ENCODE measurements at places on chromosomes 12 and 14. TPM values are rescaled to one million over a fixed set of nuclear protein-coding genes. Genes with fewer than 3 reads are reported as not detected.
A peak's percentile ranks its signal among the peaks of the same experiment; 100 is the strongest.

Gene ACOT6
- total RNA-seq: not detected

- no peaks in the 10 kb centered on the region for H3K36me3 ChIP-seq
- no peaks in the 10 kb centered on the region for H3K4me1 ChIP-seq
Observed at GRCh38 chr14:26330982-26331381, 266.9 kb downstream of the NOVA1 start.

- peaks cover 7% of the 10 kb centered on the region for H3K27me3 ChIP-seq
- peaks cover 25% of the 10 kb centered on the region for H3K4me1 ChIP-seq
- no peak overlapping the region for H3K4me3 ChIP-seq
- H3K27ac ChIP-seq: peak overlapping the region; percentile 46
Observed at GRCh38 chr12:131209082-131210070, 255.7 kb downstream of the ADGRD1 start.

- H3K36me3 ChIP-seq: no peaks in the 10 kb centered on the region
- DNase-seq: no peak
- H3K27me3 ChIP-seq: no peaks in the 10 kb centered on the region
Observed at GRCh38 chr12:68559246-68559645, 51.5 kb upstream of the RAP1B start.

- peak overlapping the region; percentile 99 for H3K27ac ChIP-seq
- peaks cover 16% of the 10 kb centered on the region for H3K36me3 ChIP-seq
- peaks cover 27% of the 10 kb centered on the region for H3K4me1 ChIP-seq
- DNase-seq: peak; percentile 87
- H3K4me3 ChIP-seq: peak overlapping the region; percentile 96
Observed at GRCh38 chr12:100199347-100200149, 1.1 kb upstream of the ACTR6 start.

DNA sequence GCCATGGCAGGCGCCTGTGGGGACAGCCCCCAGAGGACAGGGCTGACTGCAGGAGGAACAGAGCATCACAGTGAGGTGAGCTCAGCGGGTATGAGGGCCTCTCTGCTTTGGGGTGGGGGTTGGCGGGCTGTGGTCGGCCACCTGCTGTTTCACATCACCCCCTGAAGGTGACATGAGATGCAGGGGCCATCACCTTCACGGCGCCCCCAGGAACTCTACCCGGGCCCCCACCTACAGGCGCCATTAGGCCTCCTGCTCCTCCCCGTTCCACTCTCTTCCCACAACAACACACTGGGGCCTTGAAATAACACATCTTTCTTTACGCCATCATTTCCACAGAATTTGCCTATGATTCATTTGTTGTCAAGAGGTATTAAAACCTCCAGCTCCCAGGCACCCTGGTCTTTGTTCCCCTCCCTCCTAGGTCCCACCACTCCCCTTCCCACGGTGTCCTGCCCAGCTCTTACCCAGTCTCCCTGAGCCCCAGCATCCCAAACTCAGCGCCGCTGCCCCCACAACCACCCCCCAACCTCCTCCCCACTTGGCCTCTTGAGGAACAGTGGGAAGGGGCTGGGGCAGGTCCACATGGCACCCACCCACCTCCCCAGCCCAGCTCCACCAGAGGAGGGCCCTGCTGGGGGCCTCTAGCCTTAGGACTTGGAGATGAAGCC is 12.7 kb upstream of the HDAC7 start:
- H3K4me3 ChIP-seq: peak overlapping the region; percentile 77
- peak; percentile 89 for DNase-seq
- H3K36me3 ChIP-seq: peaks cover 2% of the 10 kb centered on the region
- H3K27ac ChIP-seq: peak overlapping the region; percentile 98
- H3K4me1 ChIP-seq: peaks cover 83% of the 10 kb centered on the region
- H3K27me3 ChIP-seq: no peaks in the 10 kb centered on the region

GRCh38 chr12:128994856-128995255 is 141.6 kb downstream of the GLT1D1 start:
- H3K27me3 ChIP-seq: no peaks in the 10 kb centered on the region
- no peaks in the 10 kb centered on the region for H3K36me3 ChIP-seq
- H3K4me1 ChIP-seq: no peaks in the 10 kb centered on the region
- H3K27ac ChIP-seq: no peak overlapping the region

DNA sequence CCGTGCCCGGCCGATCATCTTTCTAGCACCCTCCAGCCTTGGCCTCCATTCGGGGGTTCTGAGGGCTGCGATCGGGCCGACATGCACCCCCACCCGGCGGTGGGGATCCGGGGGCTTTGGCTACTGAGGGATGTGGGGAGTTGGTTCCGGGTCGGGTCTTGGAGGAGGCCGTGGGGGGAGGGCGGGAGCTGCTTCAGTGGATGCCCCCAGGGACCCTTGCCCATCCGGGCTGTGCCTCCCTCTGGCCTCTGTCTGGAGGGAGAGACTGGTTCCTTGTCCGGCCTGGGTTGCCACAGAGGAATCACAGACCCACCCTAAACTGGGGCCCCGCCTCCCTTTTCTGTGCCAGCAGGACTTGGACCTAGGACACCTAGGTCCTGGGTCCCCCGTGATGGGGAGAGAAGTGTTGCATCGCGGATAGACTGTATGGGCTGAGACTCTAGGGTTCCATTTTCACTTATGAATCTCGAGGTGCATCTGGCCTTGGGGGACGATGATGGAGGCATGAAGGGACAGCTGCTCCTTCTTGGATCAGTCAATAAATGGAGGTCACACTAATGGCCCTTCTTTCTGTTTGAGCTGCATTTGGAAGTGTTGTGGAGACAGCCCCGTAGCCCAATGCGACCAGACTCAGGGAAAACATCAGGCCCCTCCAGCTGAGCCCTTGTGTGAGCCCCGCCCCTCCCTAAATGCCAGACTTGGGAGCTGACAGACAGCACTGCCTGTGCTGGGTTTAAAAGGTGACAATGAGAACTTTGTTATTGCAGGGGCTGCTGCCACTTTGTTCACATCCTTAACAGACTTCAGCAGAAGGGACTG is 577 bp downstream of the DTX3 start:
- H3K36me3 ChIP-seq: peaks cover 10% of the 10 kb centered on the region
- peaks cover 23% of the 10 kb centered on the region for H3K4me1 ChIP-seq
- H3K27ac ChIP-seq: peak overlapping the region; percentile 8
- H3K27me3 ChIP-seq: no peaks in the 10 kb centered on the region
- H3K4me3 ChIP-seq: peak overlapping the region; percentile 74
- peak; percentile 31 for DNase-seq

DNA sequence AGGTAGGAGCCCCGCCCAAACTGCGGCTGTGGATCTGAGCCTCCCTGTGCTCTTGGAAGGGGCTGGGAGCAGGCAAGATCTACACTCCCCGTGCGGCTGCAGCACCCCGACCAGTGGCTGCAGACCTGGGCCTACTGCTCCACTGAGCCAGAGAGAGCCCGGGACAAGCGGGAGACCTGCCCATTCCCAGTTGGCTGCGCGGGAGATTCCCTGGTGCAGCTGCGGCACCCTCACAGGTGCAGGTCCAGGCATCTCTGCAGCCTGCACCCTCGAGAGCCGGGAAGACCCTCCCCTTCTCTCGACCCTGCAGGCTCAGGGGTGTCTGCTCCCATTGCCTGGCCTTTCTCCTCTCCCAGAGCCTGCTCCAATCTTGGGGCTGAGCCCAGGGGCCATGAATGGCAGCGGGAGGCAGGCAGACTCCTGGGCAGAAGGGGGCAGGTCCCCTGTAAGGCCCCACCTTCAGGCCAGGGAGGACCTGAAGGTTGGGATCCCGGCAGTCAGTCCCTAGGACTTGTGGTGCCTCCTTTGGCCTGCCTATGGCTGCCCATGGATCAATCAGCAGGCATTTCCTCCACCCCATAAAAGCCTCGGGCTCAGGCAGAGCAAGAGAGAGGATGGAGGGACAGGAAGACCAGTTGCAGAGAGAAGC is 8.8 kb upstream of the A2M start:
- peaks cover 5% of the 10 kb centered on the region for H3K36me3 ChIP-seq
- no peak overlapping the region for H3K4me3 ChIP-seq
- no peak for DNase-seq
- H3K4me1 ChIP-seq: no peaks in the 10 kb centered on the region

DNA sequence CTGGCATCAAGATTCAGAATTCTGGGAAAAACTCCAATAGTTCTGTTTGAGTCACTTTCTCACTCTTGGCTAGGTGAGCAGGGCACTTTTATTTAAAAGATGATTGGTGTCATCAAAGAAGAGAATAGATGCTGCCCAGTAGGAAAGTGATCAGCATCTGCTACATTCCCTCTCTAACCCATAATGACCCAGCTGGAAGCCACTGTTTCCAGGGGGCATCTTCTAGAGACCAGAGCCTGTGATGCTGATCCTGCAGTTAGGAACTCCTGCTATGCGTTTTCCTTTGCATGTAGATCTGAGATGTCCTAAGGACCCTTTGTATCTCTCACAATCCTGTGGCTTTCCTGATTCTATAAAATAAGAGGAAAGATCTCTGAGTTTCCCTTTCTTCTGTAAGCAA is 79.9 kb upstream of the TMTC1 start:
- H3K36me3 ChIP-seq: no peaks in the 10 kb centered on the region
- DNase-seq: no peak
- H3K27me3 ChIP-seq: no peaks in the 10 kb centered on the region
- no peak overlapping the region for H3K4me3 ChIP-seq
- no peak overlapping the region for H3K27ac ChIP-seq

Gene CLEC2A
- total RNA-seq: not detected

GRCh38 chr12:12315838-12316237 is 34.2 kb downstream of the MANSC1 start:
- no peak overlapping the region for H3K27ac ChIP-seq
- no peaks in the 10 kb centered on the region for H3K36me3 ChIP-seq
- H3K4me1 ChIP-seq: peaks cover 3% of the 10 kb centered on the region
- DNase-seq: no peak
- peaks cover 4% of the 10 kb centered on the region for H3K27me3 ChIP-seq

DNA sequence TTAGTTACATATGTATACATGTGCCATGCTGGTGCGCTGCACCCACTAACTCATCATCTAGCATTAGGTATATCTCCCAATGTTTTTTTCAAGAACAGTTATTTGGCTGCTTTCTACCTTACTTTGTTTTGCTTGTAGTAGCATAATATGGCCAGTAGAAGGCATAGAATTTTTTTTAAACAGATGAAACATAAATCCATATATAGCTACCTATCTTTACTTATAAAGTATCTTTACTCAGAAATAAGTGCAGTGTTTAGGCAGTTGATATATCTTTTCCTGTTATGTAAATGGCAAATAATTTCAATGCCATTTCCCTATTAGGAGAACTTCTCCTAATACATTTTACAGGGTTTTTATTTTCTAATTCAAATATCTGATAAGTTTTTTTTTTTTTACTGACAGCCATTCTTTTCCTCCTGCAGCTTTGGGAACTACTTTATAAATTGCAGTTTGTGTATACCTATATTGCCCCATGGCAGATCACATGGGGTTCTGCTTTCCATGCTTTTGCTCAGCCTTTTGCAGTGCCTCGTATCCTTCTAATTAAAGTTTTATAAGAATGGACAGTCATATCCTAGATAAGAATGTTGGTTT is 143.1 kb downstream of the PCNX1 start:
- H3K4me1 ChIP-seq: peaks cover 3% of the 10 kb centered on the region
- H3K27ac ChIP-seq: no peak overlapping the region

DNA sequence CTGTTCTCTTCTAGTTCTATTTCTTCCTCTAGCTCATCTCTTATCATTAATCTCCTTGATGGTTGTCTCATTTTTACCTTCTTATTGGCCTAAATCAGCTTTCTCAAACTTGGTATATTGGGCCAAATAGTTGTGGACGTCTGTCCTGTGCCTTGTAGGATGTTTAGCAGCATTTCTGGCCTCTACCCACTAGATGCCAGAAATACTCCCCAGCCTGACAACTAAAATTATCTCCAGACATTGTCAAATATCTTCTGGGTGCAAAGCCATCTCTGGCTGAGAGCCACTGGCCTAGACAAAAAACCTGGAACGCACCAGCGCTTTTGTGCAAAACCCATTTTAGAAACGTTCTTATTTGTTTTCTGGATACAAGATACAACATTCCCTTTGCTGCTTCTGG is 38.8 kb upstream of the LRRC10 start:
- H3K27me3 ChIP-seq: peaks cover 2% of the 10 kb centered on the region
- H3K27ac ChIP-seq: no peak overlapping the region
- no peak for DNase-seq
- H3K4me1 ChIP-seq: no peaks in the 10 kb centered on the region

Gene RIN3
- total RNA-seq: 17.5 TPM

Gene DIO2
- total RNA-seq: not detected

DNA sequence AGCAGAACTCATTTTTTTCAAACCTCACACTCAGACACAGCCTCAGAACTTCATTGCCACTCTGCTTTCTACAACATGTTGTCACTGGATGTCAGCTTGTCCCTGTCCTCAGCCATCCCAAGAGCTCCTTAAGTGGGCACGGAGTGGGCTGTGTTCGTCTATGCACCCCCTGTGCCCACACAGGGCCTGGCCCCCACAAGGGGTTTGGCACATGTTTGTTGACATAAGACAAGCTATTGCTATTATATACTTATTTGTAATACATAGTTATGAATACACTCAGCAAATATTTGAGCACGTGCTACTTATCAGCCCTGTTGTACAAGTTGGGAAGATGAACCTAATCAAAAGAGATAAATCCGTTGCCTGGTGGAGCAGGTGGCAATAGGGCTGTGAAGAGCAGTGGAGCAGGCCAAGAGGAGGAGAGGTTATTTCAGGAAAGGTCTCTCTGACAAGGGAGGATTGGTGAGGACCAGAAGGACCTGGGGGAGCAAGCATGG is 4.3 kb upstream of the BDKRB1 start:
- DNase-seq: no peak
- H3K36me3 ChIP-seq: no peaks in the 10 kb centered on the region
- no peak overlapping the region for H3K4me3 ChIP-seq
- no peaks in the 10 kb centered on the region for H3K4me1 ChIP-seq
- peaks cover 20% of the 10 kb centered on the region for H3K27me3 ChIP-seq

- no peaks in the 10 kb centered on the region for H3K36me3 ChIP-seq
- no peaks in the 10 kb centered on the region for H3K27me3 ChIP-seq
- H3K4me1 ChIP-seq: no peaks in the 10 kb centered on the region
- no peak overlapping the region for H3K27ac ChIP-seq
- H3K4me3 ChIP-seq: no peak overlapping the region
Observed at GRCh38 chr14:84080944-84081343, 1449.0 kb upstream of the FLRT2 start.

DNA sequence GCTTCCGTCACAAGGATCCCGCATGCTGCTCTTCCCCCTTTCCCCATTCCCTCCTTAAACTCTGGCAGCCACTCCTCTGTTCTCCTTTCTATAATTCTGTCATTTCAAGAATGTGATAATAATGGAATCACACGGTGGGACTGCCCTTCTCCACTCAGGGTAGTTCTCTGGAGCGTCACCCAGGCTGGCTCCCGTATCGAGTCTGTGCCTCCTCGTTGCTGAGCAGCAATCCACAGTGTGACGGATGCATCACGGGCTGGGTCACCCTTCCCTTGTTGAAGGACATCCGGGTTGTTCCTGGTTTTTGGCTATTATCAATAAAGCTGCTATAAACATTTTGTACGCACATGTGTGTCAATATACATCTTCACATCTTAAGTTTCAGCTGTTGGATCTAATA is 5.7 kb upstream of the SYNE3 start:
- peak overlapping the region; percentile 97 for H3K27ac ChIP-seq
- DNase-seq: no peak
- H3K4me3 ChIP-seq: no peak overlapping the region
- H3K27me3 ChIP-seq: no peaks in the 10 kb centered on the region
- no peaks in the 10 kb centered on the region for H3K36me3 ChIP-seq

DNA sequence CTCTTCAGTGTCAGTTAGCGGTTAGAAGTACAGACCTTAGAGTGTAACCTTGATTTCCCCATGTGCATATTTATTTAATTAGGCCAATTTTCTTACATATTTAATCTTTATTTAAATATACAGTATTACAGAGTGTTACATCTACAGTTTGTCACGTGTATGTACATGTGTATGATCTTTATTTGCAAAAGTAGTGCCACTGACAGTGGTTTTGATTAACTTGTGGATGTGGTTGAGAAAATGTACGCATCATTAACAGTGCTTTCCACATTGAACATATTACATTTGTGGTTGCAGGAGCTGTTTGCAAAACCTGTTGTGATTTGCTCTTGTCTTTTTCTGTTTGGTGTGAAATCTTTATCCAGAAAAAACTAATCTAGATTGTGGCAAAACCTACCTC is 535.5 kb downstream of the FLRT2 start:
- H3K4me3 ChIP-seq: no peak overlapping the region
- no peaks in the 10 kb centered on the region for H3K27me3 ChIP-seq
- DNase-seq: no peak
- H3K36me3 ChIP-seq: peaks cover 4% of the 10 kb centered on the region

Gene CPM
- total RNA-seq: 19.8 TPM
